ENCODE measurements at places on chromosomes 1 and 21.
A peak's percentile ranks its signal among the peaks of the same experiment; 100 is the strongest.

DNA sequence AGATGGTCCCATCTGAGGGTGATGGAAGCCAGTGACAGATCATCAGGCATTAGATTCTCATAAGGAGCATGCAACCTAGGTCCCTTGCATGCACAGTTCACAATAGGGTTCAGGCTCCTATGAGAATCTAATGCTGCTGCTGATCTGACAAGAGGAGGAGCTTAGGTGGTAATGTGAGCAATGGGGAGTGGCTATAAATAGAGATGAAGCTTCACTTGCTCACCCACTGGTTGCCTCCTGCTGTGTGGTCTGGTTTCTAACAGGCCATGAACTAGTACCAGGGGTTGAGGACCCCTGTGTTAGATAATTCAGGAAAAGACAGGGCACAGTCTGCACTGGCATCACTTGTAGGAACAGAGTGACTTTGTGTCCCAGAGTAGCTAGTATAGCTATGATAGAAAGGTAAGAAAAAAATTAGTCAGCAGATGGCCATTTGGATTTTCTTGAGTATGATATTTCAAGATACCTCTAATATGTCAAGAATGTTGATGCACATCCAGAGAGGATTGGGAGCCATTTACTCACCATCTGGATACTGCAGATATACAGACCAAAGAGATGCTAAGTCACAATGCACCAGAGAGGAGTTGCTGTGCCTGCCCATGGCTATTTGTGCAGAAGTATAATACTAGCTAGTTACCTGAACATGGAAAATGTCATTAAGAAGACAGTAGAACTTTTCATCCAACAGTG is 53.6 kb downstream of the ADCY10 start:
- DNase-seq, result no peak

- no peak for DNase-seq
Observed at GRCh38 chr1:175383239-175383638, 190.7 kb upstream of the KIAA0040 start.

GRCh38 chr1:165367375-165367993 is 11.0 kb upstream of the LMX1A start:
- peak; percentile 71 for DNase-seq

DNA sequence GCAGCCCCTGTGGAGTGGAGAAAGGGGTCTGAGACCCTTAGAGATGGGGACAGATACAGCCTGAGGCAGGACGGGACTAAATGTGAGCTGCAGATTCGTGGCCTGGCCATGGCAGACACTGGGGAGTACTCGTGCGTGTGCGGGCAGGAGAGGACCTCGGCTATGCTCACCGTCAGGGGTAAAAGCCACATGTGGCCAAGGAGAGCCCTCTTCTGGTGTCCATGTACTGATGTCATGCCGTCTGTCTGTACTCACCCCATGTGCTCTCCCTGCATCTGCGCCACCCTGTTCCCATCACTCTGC is 84.7 kb downstream of the OBSCN start:
- DNase-seq, result no peak

GRCh38 chr1:80989455-80989854 is 811.3 kb upstream of the ADGRL2 start:
- no peak for DNase-seq

GRCh38 chr1:59714966-59715365 is 99.8 kb upstream of the HOOK1 start:
- DNase-seq, result no peak

- no peak for DNase-seq
Observed at GRCh38 chr1:233582439-233582838, 31.5 kb upstream of the KCNK1 start.

DNA sequence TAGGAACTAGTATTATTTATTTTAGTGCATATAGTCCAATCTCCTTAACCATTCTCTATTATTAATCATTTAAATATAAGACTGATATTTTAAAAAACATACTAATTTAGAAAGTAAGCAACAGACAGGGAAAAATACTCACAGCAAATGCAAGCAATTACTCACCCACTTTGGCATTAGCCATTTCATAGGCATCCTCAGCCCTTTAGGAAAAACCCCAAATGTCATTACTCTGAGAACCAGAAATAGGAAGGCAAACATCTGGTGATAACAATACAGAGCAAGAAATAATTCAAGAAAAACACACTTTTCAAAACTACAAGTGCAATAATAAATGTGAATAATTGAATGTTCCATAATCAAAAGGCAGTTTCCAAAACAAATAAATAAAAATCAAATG is 545.1 kb downstream of the PLPP3 start:
- no peak for DNase-seq

DNA sequence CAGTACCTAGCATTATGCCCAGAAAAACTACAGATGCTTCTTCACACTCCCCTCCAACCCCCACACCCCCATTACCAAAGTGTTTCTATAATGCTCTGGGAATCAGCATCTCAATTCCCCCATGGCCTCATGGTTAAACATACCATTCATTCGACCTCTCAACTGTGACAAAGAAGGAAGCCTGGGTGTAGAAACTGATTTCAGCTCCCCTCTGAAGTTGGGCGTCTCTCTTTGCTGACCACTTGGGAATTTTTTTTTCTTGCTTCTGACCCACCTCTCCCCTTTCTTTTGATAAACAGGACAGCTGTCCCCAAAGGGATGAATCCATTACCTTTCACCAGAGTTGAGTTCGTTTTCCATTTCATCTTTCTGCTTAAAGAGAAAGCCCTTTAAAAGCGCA is 116.4 kb upstream of the HOOK1 start:
- DNase-seq, result no peak

- DNase-seq, result no peak
Observed at GRCh38 chr1:172642970-172643369, 15.9 kb upstream of the FASLG start.

DNA sequence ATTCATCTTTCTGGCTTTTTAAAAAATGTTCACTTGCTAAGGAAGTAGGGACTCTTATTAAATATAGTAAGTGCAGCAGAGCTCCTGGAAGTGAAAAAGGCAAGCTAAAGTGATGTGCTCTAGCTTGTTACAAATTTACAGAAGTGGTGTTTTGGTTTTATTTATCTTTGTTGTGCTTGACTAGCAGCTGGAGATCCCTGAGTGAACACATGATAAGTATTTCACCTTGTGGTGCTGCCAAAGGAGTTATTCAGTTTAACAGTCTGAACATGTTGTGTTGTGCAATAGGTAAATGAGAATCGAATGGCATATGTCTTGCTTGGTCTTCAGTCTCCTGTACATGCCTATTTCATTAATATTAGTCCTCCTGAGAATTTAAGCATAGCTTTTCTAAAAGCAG is 315.7 kb downstream of the TPR start:
- no peak for DNase-seq

DNA sequence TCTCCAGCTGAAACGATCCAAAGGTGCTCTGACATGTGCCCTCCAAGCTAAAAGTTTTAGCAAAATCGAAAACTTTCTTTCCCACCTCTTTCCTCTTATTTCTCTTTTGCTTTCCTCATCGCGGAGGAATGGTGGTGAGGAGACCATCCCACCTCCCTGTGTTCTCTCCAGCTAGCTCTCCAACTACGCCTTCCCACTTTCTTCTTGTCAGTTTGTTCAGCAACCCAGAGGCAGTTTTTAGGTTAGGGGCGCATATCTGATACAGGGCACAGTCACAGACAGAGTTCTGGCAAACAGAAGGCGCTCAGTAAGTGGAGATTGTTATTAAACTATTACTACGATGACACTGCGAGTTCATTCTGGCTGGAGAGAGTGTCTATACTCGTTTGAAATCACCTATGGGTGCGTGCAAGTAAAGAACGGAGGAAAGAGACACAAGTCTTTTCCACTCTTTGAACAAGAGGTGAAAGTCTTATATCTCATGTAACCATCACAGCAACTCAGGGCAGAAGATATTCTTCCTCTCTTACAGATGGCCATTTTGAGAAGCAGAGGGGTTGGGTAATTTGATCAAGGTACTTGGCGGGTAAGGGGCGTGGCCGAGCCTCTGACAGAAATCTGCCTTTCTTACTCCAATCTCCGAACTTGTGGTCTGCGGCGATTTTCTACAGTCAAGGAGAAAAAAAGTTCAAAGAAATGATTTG is 13.9 kb downstream of the HLX start:
- no peak for DNase-seq

DNA sequence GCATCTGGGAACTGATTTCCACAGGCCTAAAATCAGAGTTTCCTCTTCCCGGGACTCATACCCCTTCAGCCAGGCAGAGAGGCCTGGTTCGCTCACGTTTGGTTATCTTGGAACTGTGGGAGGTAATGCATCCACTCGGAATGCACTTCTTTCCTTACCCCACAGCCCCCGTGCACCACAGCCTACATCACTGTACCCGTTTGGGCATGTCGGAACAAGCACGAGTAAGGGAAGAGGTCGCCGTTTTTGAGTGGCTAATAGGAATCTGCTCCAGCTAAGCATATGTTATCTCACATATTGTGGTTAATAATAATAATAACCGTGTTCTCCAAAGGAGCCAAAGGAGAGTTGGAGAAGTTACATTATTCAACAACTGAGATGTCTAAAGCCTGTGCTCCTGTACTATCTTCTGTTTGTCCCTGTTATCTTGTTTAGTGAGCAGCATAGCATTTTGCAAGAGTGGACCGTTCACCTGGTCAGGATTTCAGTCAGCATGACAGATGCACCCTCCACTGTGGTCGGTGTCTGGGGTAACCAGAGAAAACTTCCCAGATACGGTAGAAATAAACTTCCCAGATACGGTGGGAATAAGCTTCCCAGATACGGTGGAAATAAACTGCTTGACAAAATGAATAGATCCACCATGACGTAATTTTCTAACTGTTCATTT is 198.6 kb downstream of the SDCCAG8 start:
- DNase-seq, result no peak

Measured in CD4-positive, alpha-beta T cell treated with Interleukin-21 for 1 hour (primary cell).